CD4-positive, alpha-beta T cell treated with Interleukin-1 beta for 1 hour (primary cell): ENCODE measurements at places on chromosomes 2 and 18.

DNA sequence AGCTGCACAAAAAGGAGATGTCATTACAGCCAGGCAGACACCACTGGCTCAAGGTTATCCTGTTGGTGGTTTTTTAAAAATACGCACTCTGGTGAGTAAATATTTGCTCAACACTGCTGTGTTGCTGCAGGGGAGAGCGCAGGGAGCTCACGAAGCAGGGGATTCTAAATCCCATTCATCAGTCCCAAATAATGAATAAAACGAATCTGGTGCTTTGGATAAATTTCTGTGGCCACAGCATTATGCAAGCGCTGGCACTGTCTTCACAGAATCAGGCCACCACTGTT is 256.2 kb downstream of the HDAC4 start:
- DNase-seq, result no peak

GRCh38 chr2:86225581-86225980 is 26.3 kb downstream of the MRPL35 start:
- peak; percentile 70 for DNase-seq

- no peak for DNase-seq
Observed at GRCh38 chr2:224933431-224933830, 108.8 kb downstream of the DOCK10 start.

DNA sequence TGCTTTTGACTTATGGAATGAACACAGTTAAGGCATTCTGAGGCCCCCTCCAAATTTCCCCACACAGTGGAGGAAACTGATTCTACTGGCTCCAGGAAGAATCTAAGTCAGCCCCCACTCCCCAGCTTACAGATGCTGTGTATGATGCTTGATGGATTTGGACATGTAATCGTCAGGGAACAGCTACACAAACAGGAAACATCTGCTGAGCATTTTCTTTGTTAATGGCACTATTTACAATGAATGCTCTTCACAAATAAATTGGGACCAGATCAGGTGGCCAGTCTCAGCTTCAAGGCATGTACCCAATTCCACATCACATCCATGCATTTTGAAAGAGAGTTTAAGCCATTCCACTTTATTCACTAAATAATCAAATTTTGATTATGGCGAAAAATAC is 562.3 kb downstream of the SOX11 start:
- no peak for DNase-seq

DNA sequence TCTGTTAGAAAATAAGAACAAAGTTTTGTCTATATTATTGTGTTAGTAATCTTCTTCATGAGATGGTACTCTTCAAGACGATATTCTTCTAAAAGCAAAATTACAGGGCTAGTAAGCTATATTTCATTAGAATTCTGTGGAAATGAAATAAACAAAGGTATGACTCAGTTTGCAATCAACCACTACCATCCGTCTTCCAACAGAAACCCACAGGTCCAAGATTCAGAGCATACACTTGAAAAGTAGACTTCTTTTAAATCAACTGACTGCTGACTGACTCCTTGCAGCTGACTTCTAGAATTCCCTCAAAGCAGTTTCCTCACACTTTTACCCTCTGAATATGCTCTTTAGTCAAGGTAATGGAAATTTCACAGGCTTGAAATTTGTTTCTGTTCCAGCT is 193.7 kb downstream of the GCA start:
- no peak for DNase-seq

- no peak for DNase-seq
Observed at GRCh38 chr2:215358312-215358845, 46.5 kb downstream of the ATIC start.

DNA sequence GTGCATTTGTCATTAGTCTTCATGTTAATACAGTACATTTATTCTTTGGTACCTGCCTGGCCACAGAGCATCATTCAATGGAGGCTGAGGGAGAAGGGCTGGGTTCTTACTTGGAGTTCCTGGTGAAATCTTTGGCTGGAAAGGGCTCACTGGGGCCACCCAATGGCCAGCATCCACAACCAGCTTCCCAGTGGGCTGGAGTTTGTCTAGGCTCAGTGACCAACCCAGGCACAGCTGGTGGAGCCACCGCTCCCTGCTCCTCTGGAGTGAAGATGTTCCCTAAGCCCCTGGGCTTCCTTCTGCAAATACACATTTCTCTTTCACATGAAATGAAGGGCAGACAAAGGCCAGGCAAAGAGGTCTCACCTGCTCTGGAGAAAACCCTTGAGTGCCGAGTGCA is 34.4 kb downstream of the EHD3 start:
- no peak for DNase-seq

- DNase-seq, result no peak
Observed at GRCh38 chr2:180017784-180018183, 10.7 kb upstream of the CWC22 start.

DNA sequence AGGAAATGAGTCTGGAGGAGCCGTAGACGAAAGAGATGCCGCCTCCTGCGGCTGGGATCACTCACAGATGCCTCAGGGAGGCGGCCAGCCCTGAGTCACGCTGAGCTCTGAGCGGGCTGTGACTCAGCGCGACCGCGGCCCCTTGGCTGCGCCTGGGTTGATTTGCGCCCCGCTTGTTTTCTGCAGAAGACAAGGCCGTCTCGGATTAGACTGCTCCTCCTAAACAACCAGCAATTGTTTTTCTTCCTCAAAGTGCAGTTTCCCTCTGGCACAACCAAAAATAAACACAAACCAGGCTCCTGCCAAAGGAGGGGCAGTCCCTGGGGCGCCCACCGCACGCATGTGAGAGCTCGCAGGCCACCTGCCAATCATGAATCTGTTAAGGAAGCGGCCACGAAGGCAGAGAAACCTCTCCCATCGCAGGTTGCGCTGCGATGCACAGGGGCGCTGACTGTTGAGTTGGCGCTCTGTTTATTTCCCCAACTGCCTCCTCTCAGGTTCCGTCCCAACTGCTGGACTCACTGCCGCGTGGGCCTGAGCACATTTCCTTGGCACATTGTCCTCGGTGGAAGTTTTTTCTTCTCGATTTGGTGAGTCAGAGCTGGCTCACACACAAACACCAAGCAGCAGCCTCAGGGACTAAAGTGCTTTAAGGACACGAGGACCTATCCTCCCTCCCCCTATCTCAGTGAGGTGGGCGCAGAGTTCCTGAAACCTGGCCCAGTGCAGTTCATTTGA is 85.2 kb upstream of the NDUFV2 start:
- peak; percentile 41 for DNase-seq

DNA sequence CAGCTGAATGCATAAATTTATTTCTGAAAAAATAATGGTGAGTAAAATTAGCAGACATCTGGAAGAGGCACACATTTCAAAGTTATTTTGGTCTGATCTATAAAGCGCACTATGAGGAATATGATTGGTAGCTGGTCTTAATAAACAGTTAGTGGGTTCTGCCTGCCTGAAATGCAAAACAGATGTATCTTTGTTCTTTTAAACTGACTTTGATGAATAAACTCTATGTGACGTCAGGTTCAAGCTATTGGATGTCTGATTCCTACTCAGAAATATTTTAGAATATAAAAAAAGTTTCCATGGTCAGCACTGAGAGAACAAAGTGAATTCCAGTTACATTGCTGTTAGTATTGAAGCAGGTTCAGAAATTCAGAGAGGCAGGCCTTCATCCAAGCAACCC is 136.4 kb downstream of the TPGS2 start:
- DNase-seq, result no peak

DNA sequence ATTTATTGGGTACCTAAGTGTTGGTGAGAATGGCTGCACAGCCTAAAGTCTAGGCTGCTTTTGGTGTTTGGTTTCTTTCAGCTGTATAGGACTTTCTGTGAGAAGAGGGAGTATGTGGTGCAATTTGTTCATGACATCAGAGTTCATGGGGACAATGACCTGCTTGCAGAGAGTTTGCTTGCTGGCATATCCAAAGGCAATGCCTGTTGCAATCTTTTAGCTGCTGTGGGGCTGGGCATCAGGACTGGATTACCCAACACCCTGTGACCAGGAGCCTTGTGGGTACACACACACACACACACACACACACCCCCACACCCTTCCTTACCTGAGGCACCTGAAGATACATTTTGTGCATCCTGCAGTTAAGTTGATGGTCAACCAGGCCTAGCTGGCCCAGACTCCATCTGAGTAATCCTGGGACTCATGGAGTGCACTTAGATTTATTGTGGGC is 68.4 kb downstream of the LIPG start:
- DNase-seq, result no peak

DNA sequence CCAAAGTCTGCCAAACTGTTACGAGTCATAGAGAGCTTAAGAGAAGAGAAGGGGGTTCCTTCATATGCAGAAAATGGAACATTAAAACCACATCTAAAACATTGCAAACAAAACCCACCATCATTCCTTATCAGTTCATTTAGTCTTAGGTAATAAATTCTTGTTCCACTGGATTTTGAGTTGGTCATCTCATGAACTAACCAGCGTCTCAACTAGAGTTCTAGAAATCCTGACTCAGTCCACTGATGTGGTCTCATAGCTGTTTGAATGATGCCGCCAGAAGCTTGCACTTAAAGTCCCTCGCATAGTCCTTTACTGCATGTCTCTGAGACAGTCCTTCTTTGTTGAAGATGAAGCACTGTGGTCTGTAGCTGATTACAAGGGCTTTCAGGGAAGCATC is 15.0 kb upstream of the CAB39 start:
- DNase-seq, result no peak

DNA sequence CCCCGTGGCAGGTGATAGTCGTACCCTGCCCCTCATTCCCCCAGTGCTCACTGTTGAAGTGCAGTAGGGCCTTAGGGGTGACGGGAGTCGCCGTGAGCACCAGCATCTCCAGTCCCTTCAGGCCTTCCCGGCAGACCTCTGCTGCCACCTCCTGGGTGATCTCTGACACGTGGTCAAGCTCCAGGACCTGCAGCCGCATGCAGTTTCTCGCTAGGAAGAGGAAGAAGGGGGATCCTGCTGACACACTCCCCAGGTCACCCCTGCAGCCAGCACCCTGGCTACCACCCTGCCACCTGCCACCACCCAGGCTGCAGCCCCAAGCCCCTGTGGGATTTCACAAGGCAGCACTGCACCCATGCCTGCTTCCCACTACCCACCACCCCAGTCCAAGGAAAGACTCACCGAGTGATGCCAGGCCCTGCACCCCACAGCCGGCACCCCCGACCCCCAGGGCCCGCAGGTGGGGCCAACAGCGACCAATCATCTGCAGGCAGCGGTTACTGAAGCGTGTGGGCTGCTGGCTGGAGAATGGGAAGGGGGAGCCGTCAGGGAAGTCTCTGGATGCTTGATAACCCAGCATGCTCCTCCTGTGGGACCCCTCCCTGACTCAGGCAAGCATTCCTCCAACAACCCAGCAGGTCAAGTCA is 23.8 kb downstream of the FBXO41 start:
- no peak for DNase-seq

- peak; percentile 44 for DNase-seq
Observed at GRCh38 chr2:239150125-239151011, 250.5 kb downstream of the HDAC4 start.

GRCh38 chr18:45642238-45642637 is 27.0 kb downstream of the SLC14A2 start:
- no peak for DNase-seq

DNA sequence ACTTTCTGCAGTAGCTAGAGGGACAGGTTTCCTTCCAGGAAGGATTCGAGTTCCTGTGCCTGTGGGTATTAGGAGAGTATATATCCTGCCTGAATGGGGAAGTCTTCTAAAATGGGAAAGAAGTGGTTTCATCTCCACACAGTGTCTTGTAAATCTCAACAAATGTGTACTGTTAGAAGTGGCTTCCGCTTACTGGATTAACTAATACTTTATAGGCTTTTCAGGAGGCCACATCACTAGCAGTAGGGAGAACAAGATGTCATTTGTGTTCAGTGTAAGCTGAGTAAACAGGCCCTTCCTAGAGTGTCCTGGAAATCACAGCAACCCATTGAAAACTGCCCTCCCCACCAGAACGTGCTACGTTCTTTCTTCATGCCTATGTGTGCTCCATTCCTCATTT is 12.5 kb upstream of the POLR1B start:
- no peak for DNase-seq

GRCh38 chr18:59800897-59801296 is 98.9 kb upstream of the PMAIP1 start:
- no peak for DNase-seq

DNA sequence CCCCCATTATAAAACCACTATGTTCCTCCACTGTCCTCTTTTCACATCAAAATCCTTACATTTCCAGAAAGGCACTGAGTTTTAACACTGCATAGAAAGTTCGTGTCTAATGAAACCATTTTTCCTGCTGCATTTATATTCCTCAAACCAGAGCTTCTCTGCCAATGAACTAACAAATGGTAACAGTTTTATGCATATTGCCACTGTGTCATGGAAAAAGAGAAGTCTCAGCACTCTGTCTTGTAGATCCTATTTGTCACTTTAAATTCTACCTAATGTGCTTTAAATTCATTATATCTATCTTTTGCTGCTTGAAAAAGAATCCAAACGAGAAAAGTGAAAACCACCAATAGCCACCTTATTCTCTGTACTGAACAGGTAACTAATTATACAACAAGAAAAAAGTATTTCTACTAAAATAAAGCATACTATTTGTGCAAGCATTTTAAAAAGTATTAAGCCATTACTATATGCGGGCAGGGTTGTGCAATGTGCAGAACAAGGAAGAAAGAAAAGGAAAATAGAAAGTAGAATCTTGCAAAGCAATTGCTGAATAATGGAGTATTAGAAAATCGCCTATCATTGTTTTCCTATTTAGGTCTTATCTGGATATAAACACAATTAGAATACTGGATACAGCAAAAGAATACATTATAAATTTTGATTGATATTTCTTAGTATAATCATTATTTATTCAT is 328.9 kb downstream of the ZEB2 start:
- DNase-seq, result no peak

DNA sequence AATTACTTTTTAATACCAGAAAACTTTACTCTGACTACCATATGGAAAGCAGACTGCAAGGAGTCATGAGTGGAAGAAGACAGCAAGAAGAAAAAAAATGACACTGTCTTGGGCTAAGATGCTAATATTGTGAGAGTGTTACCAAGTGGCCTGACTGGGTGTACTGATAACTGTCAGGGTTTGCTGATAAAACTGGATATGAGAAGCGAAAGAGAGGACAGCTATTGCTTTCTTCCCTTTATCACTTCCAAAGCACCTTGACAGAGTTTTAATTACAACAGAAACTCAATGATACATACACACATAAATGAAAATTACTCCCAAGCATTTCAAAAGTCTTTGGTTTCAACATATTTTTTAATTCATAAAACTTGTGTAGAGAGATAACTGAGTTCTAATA is 368.5 kb downstream of the ZEB2 start:
- no peak for DNase-seq

DNA sequence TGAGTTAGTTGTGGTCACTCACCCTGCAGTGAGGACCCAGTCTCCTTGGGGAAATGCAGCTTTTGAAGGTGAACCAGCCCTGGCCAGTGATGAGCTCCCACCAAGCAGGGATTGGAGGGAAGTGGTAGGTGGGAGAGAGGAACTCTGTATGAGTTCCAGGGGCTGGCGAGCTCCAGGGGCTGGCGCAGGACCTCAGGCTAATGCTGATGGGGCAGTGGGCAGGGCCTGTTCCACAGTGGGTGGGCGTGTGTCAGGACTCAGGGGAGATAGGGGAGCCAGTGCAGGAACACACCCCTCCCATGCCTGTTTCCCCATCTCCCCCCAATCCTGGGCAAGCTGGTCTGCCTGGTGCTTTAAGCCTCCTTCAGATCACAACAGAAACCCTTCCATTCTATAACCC is 208.4 kb downstream of the DYSF start:
- DNase-seq, result no peak

GRCh38 chr2:118853651-118854291 is 6.3 kb upstream of the EN1 start:
- no peak for DNase-seq

GRCh38 chr2:222576171-222577081 is 79.5 kb downstream of the FARSB start:
- no peak for DNase-seq
